ENCODE measurements at places on chromosomes 3 and 15. TPM values are rescaled to one million over a fixed set of nuclear protein-coding genes. Genes with fewer than 3 reads are reported as not detected.

The NMNAT3 gene
- total RNA-seq, result 1.9 TPM

The DNAH12 gene
- total RNA-seq, result 0.21 TPM

The ADAMTS17 gene
- total RNA-seq, result 1.6 TPM

The CPB1 gene
- total RNA-seq, result 4.4 TPM

The PBRM1 gene
- 43.5 TPM for total RNA-seq

The CCDC71 gene
- 14.1 TPM for total RNA-seq

The GOLGA6A gene
- 0.05 TPM for total RNA-seq

The ADGRG7 gene
- not detected for total RNA-seq

The CHRD gene
- 1.4 TPM for total RNA-seq

The DISP2 gene
- 10.0 TPM for total RNA-seq

The ITPR1 gene
- total RNA-seq, result 8.7 TPM

The OXSR1 gene
- total RNA-seq, result 33.2 TPM

The GOLGA6B gene
- total RNA-seq, result not detected

The RBM6 gene
- total RNA-seq, result 43.6 TPM

The CCNB2 gene
- 67.6 TPM for total RNA-seq

The LRRC31 gene
- total RNA-seq, result not detected

The LOXL1 gene
- total RNA-seq, result 18.6 TPM

The CFAP100 gene
- total RNA-seq, result not detected
